GM10248 (cell line): ENCODE measurements at places on chromosomes 7 and 10.
A peak's percentile ranks its signal among the peaks of the same experiment; 100 is the strongest.

DNA sequence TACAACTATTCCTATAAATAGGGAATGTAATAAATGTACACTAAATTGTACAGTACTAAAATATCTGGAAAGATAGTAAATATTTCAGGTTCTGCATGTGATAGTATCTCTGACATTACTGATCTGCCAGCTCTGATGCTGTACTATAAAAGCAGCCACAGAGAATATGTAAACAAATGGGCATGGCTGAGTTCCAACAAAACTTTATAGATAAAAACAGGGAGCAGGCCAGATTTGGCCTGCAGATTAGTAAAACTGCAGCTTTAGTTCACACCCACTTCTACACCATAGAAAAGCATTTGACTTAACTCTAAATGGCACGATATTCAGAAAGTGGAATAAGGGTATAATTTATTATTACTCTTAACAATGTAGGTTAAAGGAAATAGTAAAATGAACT lies 18.8 kb upstream of the TLL2 start:
- no peak for DNase-seq

- DNase-seq: peak; percentile 34
Measured at GRCh38 chr10:35136263-35136815, 9.7 kb downstream of the CREM start.

DNA sequence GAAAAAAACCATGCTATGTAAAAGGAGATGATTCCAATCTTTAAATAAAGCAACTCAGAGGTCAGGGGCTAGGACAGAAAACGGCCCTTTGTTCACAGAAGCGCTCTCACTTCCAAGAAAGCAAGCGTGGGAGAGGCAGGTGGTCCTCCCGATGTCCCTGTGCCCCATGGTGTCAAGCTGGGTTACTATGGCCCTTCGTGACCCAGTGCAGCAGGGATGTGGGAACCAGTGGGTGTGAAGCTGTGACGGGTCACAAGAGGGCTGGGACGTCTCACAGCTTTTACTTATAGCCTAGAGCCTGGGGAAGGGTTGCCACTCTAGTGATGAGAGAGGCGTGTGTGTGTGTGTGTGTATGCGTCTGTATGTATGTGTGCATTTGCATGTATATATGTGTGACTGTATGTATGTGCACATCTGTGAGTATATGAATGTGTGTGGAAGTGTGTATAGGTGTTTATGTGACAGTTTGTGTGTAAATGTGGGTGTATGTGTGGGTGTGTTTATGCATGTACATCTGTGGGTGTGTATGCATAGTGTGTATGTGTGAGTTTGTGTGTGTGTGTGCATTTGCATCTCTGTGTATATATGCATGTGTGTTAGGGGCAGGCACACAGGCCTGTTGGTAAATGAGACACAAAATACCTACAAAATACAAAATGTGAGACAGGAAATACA lies 25.2 kb downstream of the HTRA1 start:
- DNase-seq: no peak

- DNase-seq: no peak
Measured at GRCh38 chr10:88209837-88210561, 346.6 kb downstream of the PTEN start.

- no peak for DNase-seq
Measured at GRCh38 chr7:87596696-87597095, 4.0 kb downstream of the ABCB1 start.
